Left hindlimb (tissue), 1 donor: ENCODE measurements at places on chromosomes 13 and 19.

DNA sequence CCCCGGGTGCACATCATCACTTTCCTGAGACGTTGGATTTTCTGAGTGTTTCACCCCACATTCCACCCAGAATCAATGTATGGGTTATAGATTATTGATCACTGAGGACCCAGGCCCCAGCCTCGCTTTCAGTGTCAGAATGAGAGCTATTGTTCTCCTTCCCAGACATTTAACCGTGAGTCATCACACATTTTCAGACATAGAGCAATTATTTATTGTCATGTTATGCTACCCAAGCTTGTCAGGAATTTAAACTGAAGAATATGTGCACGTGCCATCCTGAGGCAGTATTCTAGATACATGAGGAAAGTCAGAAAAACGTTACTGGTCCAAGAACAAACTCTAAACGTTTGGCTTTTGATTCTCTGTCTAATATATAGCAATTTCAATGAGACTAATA is 276.6 kb upstream of the ZNF507 start:
- DNase-seq = no peak

GRCh38 chr19:1866693-1867348 is 3.4 kb upstream of the KLF16 start:
- DNase-seq = no peak

DNA sequence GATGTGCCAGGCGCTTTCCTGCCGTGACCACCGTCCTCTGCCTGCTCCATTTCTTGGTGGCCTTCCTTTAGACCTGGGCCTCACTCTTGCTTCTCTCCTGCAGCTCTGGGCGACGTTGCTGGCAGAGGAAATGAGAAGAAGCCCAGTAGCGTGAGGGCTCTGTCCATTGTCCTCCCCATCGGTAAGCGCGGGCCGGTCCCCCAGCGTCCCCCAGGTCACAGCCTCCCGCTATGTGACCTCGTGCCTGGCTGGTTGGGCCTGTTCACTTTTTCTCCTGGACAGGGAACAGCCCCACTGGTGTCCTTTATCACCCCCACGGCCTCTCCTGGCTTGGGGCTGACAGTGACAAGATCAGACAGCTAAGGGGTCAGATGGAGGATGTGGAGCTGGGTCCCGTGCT is 27.7 kb downstream of the SPC24 start:
- DNase-seq = no peak

DNA sequence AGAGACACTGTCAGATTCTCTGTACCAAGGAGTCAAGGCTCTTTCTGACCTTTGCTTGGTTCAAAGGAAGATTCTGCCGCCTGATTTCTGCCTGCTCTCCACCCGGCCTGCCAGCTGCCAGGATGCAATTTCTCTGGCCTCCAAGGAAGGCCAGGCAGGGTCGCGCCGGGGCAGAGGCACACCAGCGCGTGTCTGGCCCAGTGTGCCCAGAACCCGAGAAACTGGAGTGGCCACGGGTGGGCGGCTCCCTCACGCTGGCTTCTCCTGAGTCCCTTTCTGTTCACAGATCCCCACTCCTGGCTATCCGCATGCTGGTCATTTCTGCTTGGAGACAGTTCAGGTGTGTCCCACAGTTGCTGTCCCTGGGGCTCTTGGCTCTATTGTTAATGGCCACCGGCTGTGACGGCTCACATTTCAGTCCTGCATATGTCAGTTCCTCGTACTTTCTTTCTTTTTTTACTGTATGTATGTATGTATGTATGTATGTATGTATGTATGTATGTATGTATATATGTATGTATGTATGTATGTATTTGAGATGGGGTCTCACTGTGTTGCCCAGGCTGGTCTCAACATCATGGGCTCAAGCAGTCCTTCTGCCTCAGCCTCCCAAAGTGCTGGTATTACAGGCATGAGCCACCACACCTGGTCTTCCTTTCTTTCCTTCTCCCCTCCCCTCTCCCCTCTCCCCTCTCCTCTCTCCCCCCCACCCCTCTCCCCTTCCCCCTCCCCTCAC is 16.9 kb downstream of the TMPRSS9 start:
- no peak for DNase-seq

- DNase-seq = no peak
These were observed 50.6 kb downstream of the HSPH1 start for GRCh38 chr13:31111136-31111535.

DNA sequence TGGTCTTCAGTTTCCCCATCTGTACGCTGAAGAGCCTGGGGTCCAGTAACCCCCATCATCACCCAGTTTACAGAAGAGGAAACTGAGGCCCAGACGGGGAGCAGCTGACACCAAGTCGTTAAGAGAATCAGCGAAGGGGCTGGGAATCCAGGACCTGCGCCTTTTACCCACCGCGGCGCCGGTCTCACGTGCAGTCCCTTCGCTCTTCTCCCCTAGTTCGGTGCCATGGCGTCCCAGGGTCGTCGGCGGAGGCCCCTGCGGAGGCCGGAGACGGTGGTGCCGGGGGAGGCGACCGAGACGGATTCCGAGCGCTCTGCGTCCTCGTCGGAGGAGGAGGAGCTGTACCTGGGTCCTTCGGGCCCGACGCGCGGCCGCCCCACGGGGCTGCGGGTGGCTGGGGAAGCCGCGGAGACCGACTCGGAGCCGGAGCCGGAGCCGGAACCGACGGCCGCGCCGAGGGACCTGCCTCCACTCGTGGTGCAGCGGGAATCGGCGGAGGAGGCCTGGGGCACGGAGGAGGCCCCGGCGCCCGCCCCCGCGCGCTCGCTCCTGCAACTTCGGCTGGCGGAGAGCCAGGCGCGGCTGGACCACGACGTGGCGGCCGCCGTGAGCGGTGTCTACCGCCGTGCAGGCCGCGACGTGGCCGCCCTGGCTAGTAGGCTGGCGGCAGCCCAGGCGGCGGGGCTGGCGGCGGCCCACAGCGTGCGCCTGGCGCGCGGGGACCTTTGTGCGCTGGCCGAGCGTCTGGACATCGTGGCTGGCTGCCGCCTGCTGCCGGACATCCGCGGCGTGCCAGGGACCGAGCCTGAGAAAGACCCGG is 698 bp downstream of the BLOC1S3 start:
- DNase-seq = no peak

DNA sequence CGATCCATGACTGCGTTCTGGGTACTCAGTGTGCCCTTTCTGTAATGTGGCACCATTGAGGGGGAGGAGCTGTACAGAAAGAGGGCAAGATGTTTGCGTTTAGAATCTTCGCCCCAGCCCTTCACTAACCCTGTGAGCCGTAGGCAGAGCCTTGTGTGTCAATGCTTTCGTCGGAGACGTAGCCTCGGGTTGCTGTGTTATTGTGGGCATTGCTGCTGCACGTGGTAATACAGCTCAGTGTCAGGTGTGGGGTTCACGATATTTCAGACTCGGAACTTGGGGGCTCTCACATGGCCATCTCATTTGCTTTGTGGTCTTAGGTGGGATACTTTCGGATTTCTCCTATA is 6.1 kb downstream of the RPS9 start:
- no peak for DNase-seq

DNA sequence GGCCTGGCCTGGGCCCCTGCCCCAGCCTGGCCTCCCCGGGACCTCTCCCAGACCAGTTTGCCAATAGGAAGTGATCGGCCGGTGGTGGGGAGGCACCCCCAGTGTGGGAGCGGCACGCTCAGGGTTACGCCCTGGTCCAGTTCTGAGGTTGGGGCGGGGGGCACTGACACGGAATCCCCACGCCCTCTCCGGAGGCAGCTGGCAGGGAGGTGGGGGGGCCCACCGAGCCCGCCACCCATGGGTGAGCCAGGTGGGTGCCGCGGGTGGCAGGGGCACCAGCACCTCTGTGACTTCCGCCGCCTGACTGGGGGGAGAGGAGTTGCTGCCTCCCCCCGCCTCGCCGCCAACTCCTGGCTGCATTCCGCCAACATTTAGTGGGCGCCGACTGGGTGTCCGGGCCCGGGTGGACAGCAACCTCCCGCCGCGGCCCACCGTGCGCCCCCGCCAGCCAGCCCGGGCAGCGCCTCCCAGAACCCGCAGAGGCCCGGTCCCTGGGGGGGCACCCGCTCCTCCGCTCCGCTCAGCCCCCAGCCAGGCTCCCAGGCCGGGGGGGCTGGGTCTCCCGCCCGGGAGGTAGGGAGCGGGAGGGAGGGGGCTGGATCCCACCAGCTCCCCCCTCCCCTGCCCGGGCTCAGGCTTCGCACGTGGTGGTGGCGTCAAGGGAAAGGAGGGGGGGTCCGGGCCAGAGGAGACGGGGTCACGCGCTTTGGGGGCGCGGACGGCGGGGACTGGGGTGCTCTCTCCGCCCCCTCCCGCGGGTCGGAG is 2.0 kb downstream of the ZBTB7A start:
- peak; percentile 63 for DNase-seq

- no peak for DNase-seq
These were observed at the start of gene NKG7 for GRCh38 chr19:51372649-51373504. TSS of gene NKG7 (minus strand) at chr19:51372654. CDS start at chr19:51372535, 119 bp downstream.

DNA sequence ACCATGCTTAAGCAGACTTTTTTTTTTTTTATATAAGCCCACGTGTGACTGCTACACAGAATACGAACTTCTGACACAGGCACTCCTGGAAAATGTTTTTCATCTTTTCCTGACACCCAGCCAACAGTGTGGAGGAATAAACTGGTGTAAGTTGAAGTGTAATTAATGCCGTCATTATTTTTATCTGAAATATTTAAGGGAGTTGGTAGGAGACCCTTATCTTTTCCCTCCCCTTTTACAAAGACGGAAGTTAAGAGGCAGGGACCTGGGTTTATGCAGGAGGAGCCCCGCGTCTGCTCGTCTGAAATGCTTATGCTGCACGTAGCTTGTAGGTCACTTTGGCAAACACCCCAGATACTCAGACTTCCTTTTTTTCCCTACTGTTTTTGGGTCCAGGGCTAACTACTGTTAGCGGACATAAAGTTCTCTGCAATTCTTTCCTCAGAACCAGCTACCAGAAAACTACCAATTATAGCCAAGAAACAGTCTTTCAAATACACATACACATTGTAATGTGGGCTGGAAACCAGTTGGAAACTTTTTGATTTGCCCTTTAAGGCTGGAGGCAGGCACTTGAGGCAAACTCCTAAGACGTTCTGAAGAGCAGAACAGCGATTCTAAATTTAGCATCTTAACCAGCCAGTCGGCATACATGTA is 50.8 kb downstream of the EFNB2 start:
- no peak for DNase-seq

- DNase-seq = no peak
These were observed 59.8 kb downstream of the RUBCNL start for GRCh38 chr13:46327246-46327645.

- DNase-seq = no peak
These were observed 21.2 kb downstream of the ZNF787 start for GRCh38 chr19:56099638-56100539.

DNA sequence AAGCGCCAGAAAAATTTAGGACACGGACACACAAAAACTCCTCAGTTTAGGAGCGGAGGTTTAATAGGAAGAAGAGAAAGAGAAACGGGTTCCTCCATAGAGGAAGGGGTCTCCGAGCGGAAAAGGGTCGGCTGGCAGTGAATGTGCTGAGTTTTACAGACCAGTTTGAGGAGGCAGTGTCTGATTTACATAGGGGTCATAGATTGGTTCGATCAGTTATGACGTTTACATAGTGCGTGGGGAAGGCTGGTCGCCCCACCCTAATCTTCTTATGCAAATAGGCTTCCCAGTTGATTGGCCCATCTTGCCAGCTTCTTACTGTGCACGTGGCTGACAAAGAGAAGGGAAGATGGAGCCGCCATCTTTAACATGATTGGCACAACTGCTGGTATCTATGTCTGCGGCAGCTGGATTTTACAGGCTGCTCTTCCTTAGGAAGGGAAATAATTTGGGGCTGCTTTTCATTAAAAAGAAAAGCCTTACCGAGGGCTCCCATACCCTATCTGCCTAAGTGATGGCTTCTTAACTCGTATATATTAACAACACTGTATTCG is 1.2 kb upstream of the ZNF225 start:
- peak; percentile 35 for DNase-seq

DNA sequence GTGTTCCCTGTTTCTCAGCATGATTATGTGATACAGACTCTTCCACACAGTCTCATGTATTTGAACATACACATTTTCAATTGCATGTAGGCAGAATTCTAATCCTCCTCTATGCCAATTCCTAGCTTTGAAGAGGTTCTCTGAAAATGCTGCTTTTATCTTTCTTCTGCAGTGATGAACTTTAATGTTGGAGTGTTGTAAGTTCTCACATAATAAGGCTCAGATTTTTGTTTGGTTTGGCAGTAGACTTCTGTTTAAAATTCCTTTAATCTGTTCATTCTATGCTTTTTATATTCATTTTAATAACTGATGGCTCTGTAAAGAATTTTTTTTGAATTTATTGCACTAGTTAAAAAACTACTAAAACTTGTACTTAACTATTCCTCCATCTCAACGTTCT is 225.8 kb downstream of the GGACT start:
- no peak for DNase-seq

- DNase-seq = no peak
These were observed 9.4 kb downstream of the SAMD4B start for GRCh38 chr19:39351537-39352064.

GRCh38 chr19:5186293-5187050 is 154.1 kb downstream of the PTPRS start:
- peak; percentile 70 for DNase-seq

DNA sequence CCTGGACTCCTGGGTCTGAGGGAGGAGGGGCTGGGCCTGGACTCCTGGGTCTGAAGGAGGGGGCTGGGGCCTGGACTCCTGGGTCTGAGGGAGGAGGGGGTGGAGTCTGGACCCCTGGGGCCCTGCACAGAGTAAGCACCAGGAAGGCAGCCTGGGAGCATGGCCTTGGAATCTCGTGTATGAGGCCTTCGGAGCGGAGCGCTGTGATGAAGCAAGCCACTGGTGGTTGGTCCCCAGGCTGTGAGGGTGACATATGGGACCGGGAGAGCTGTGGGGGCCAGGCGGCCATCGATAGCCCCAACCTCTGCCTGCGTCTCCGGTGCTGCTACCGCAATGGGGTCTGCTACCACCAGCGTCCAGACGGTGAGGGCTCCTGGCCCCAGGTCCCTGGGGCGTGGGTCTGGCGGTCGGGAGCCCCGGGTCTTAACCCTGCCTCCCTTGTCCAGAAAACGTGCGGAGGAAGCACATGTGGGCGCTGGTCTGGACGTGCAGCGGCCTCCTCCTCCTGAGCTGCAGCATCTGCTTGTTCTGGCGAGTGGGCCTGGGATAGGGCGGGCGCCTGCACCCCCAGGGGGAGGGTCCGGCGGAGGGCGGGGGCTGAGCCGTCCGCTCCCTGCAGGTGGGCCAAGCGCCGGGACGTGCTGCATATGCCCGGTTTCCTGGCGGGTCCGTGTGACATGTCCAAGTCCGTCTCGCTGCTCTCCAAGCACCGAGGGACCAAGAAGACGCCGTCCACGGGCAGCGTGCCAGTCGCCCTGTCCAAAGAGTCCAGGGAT is 918 bp downstream of the TMEM190 start:
- DNase-seq = peak; percentile 63

- no peak for DNase-seq
These were observed 50.5 kb upstream of the UBE2L5 start for GRCh38 chr13:30371649-30372265.

GRCh38 chr13:44326961-44327360 is 46.7 kb upstream of the SERP2 start:
- no peak for DNase-seq

DNA sequence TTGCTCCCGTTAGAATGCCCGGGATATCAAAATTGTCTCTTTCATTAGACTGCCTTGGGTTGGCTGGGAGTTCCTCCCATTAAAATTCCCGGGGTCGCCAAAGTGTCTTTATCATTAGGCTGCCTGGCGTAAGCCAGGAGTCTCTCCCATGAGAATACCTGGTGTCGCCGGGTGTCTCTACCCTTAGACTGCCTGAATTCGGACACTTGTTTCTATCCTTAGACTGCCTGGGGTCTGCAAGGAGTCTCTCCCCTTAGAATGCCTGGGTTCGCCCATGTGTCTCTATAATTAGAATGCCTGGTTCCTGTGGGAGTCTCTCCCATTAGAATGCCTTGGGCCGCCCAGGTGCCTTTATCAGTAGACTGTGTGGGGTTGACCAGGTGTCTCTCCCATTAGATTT is 1538.2 kb downstream of the UQCRFS1 start:
- DNase-seq = no peak
